ENCODE measurements at places on chromosomes 3 and 15. TPM values are rescaled to one million over a fixed set of nuclear protein-coding genes. Genes with fewer than 3 reads are reported as not detected.

DNA sequence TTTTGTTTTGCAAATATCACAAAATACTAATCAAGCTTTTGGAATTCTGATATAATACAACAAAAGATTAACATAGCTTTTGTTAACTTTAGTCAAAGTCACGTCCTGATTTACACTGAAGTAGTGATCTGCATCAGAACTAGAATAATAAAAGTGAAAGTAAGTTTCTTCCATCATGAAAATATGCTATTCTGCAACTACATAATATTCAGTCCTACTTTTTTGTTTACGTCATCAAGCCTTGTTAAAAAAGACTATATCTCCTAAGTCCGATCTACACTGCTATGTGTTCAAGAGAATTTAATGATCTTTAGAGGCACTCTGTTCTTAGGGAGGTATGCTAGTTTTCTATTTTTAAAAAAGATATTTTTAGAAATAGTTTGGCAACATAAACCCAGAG, 330.1 kb downstream of the ARPP21 start:
- no peak for DNase-seq

The CACNA2D2 gene
- 1.5 TPM for total RNA-seq

DNA sequence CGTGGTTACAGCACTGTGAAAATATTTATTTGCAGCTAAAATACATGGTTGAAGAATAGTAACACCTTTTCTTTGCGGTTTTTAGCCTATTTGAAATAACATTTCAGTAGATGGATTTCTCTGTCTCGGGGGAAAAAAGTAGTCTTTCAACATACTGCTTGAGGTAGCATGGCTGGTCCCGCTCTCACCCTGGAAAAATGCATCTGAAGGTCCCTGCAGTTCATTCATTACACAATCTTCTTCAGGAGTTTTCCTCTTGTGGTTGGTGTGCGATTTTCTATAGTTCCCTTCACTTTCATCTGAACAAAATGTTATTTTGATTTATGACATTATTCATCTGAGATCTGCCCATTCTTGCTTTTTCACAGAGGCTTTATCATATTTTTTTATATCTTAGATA, 75.9 kb downstream of the STRIT1 start:
- no peak for DNase-seq

The ILDR1 gene
- 36.8 TPM for total RNA-seq

DNA sequence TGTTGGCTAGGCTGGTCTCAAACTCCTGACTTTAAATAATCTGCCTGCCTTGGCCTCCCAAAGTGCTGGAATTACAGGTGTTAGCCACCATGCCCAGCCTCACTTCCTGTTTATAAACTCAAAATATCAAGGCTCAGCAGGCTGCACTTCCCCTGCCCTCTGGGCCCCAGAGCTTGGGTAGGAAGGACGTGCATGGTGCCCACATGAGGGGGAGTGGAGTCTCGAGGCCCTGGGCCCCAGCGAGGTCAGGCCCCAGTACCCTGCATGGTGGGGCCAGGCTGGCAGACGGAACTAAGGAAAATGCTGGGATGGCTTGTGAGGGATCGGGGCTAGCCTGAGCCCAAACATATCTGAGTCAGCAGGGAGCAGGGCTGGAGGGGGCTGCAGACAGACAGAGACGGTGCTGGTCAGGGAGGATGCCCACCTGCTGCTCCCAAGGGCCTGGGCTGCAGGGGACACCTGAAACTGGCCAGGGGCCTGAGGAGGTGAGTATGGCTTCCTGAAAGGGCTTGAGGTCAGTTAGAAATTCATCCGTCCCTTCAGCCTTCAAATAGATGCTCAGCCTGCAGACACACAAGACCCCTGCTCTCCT, 5.1 kb downstream of the SPTBN5 start:
- DNase-seq, result no peak

GRCh38 chr3:44026220-44026865, 215.3 kb upstream of the TOPAZ1 start:
- no peak for DNase-seq

DNA sequence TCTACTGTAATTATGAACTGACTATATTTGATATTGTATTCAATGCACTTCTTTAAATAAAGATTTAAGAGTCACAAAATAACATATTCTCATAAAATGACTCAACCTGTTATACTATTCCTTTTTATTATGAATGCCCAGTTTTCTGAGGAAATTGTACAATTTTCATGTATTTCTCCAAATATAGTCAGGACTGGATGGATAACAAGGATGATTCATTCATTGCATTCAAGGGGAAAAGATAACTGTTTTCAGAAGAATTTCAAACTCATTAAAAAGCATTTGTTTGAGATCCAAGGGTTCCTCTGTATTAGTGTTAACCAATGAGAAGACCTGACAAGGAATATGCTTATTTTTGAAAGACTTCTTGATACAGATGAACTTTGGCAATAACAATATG, 163.7 kb downstream of the MEIS2 start:
- no peak for DNase-seq

All from mucosa of descending colon (tissue), 3 donors.